ENCODE measurements at places on chromosomes 4 and X.

GRCh38 chr4:16775411-16776154 lies 122.9 kb downstream of the LDB2 start:
- no peak overlapping the region for H3K4me3 ChIP-seq
- no peak overlapping the region for H3K27ac ChIP-seq
- no peak for DNase-seq
- H3K4me1 ChIP-seq = no peaks in the 10 kb centered on the region
- H3K36me3 ChIP-seq = no peaks in the 10 kb centered on the region

- H3K4me3 ChIP-seq = no peak overlapping the region
- H3K27ac ChIP-seq = no peak overlapping the region
- no peaks in the 10 kb centered on the region for H3K36me3 ChIP-seq
- H3K4me1 ChIP-seq = no peaks in the 10 kb centered on the region
Observed at GRCh38 chrX:140342410-140342809, 162.5 kb downstream of the SOX3 start.

GRCh38 chr4:170102426-170102825 lies 12.7 kb upstream of the AADAT start:
- DNase-seq = no peak
- H3K27me3 ChIP-seq = no peaks in the 10 kb centered on the region
- no peak overlapping the region for H3K4me3 ChIP-seq
- H3K4me1 ChIP-seq = peaks cover 2% of the 10 kb centered on the region

DNA sequence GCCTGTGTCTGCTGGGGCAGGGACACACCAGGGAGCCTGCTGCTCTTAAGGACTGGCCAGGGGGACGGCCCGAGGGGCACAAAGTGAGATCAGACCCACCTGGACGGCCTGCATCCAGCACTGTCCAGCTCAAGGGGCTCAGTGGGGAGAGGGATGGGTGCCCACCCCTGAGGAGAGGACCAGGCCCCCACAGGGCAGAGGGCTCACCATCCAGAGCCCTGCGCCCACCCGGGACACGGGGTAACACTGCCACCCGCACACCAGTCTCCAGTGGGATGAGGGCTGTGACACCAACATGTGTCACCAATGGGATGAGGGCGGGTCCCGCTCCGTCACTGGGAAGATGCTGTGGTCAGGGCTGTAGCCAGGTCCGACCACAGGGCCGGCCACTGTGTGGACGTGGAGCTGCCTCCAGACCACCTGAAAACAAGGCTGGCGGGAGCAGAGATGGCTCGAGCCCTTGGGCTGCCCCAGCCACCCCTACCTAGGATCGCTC lies 13.2 kb downstream of the DGKQ start:
- no peak for DNase-seq
- H3K27me3 ChIP-seq = no peaks in the 10 kb centered on the region
- peaks cover 1% of the 10 kb centered on the region for H3K36me3 ChIP-seq
- H3K27ac ChIP-seq = no peak overlapping the region
- no peaks in the 10 kb centered on the region for H3K4me1 ChIP-seq

DNA sequence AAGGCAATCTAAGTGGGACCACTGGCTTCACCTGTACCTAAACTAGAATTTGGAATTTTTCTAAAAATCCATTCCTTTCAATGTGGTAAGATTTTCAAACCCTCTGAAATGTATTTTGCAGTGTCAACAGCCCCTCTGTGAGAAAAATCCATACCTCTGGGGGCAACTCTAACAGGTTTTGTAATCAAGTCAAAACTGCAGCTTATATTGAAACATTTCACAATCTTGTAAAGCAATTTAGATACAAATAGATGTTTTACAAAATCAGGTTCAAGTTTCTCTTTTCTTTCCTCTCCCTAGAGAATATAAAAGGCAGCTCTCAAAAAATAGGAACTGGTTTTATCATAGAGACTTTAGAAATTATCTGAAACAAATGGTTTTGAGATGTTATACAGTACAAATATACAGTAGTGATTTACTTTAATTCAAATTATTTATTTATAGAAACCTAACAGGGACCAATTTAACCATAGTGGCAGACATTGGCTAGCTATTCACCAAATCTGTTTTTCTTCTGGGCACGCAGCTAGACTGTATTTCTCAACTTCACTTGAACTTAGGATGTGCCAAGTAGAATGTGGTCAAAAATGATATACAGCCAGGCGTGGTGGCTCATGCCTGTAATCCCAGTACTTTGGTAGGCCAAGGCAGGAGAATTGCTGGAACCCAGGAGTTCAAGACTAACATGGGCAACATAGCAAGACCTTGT lies 36.3 kb upstream of the SPINK2 start:
- no peak overlapping the region for H3K4me3 ChIP-seq
- H3K4me1 ChIP-seq = no peaks in the 10 kb centered on the region
- no peak overlapping the region for H3K27ac ChIP-seq
- no peak for DNase-seq
- no peaks in the 10 kb centered on the region for H3K27me3 ChIP-seq

- H3K4me3 ChIP-seq = no peak overlapping the region
- H3K27me3 ChIP-seq = no peaks in the 10 kb centered on the region
- DNase-seq = no peak
- H3K36me3 ChIP-seq = no peaks in the 10 kb centered on the region
- H3K4me1 ChIP-seq = no peaks in the 10 kb centered on the region
Observed at GRCh38 chr4:109131559-109131958, 170.9 kb downstream of the COL25A1 start.

GRCh38 chr4:106261980-106262379 lies 54.0 kb downstream of the TBCK start:
- H3K27ac ChIP-seq = no peak overlapping the region
- H3K4me3 ChIP-seq = no peak overlapping the region
- no peak for DNase-seq

DNA sequence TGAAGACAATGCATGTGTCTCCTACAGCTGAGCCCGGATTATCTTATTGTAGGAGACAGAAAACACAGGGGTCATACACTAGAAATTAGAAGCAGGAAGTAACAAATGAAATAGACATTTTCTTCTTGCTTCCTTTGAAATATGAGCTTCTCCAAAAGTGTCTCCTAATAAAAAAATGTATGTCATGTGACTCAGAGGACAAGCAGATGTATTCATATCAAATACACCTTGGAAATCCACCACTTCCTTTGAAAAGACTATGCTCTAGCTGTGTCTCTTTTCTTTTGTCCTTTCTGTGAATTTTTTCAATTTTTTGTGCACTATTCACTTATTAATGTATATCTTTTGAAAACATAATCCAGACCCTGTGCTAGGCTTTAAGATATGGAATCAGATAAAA lies 1906.2 kb downstream of the C4orf33 start:
- H3K36me3 ChIP-seq = no peaks in the 10 kb centered on the region
- H3K4me3 ChIP-seq = no peak overlapping the region
- no peak overlapping the region for H3K27ac ChIP-seq
- H3K4me1 ChIP-seq = no peaks in the 10 kb centered on the region
- no peaks in the 10 kb centered on the region for H3K27me3 ChIP-seq

- H3K36me3 ChIP-seq = peaks cover 7% of the 10 kb centered on the region
- DNase-seq = peak; percentile 81
- H3K27me3 ChIP-seq = peaks cover 2% of the 10 kb centered on the region
- no peak overlapping the region for H3K4me3 ChIP-seq
- H3K4me1 ChIP-seq = peaks cover 26% of the 10 kb centered on the region
- H3K27ac ChIP-seq = no peak overlapping the region
Observed at GRCh38 chr4:47839259-47839658, 1.4 kb upstream of the CORIN start.

- no peaks in the 10 kb centered on the region for H3K36me3 ChIP-seq
- H3K4me1 ChIP-seq = no peaks in the 10 kb centered on the region
- H3K27ac ChIP-seq = no peak overlapping the region
- no peak for DNase-seq
Observed at GRCh38 chr4:820230-821172, 5.4 kb downstream of the CPLX1 start.

DNA sequence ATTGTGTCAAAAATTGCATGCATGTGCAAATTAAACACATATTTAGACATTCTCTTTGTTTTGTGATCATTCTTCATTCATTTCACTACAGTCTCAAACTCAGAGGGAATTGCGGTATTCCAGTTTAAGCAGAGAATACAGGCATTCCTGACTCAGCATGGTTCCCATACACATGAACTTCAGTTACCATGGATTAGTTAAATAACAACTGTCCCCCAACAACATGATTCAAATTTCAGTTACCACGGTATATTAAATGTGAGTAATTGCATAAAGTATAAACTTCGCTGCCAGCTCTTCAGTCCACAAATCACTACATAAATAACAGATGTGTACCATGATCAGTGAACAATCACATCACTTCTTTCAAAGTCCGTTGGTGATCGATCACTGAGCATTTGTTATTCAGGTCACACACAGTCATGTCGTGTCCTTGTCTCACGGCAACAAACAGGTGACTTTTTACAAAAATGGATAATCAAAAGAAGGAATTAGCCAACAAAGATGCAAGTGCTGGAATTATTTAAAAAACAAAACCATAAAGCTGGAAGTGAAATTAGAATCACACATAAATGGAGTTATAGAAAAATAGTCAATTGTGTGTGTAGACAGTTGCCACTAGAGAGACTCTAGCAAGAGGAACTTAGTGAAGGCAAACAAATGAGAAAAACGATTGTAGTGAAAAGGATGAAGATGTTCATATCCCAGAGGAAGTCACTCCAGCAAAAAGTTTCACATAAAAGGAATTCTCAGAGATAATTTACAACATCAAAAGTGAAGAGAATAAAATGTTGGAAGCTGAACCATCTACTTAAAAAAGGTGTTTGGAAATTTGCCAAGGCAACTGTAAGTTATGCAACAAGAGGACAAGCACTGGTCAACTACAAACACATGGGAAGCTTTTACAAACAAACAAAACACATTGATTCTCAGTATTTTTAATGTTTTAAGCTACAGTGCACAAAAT lies 138.6 kb upstream of the SMARCAD1 start:
- H3K27ac ChIP-seq = no peak overlapping the region
- no peak overlapping the region for H3K4me3 ChIP-seq
- no peak for DNase-seq
- H3K27me3 ChIP-seq = no peaks in the 10 kb centered on the region
- no peaks in the 10 kb centered on the region for H3K4me1 ChIP-seq

GRCh38 chrX:149650162-149650561 lies 18.6 kb upstream of the TMEM185A start:
- no peaks in the 10 kb centered on the region for H3K36me3 ChIP-seq
- no peaks in the 10 kb centered on the region for H3K27me3 ChIP-seq
- DNase-seq = no peak
- H3K4me1 ChIP-seq = no peaks in the 10 kb centered on the region
- no peak overlapping the region for H3K4me3 ChIP-seq
- H3K27ac ChIP-seq = no peak overlapping the region

GRCh38 chrX:152044383-152044782 lies 69.9 kb upstream of the GABRE start:
- no peaks in the 10 kb centered on the region for H3K27me3 ChIP-seq
- no peaks in the 10 kb centered on the region for H3K4me1 ChIP-seq
- no peaks in the 10 kb centered on the region for H3K36me3 ChIP-seq
- no peak for DNase-seq

DNA sequence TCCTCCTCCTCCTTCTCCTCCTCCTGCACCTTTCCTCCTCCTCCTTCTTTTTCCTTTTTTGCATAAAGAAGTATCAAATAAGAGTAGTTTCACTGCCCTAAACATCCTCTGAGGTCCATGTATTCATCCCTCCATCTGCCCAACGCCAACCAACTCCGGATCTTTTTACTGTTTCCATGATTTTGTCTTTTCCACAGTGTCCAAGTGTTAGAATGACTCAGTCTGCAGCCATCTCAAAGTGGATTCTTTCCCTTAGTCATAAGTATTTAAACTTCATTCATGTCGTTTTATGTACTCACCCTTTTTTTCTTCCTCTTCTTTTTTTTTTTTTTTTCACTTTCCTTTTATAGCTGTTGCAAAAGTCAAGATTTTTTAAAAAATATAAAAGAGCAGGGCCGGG lies 12.9 kb downstream of the CSF2RA start:
- no peak overlapping the region for H3K27ac ChIP-seq
- no peak overlapping the region for H3K4me3 ChIP-seq
- H3K27me3 ChIP-seq = peaks cover 6% of the 10 kb centered on the region
- no peaks in the 10 kb centered on the region for H3K36me3 ChIP-seq

- peaks cover 4% of the 10 kb centered on the region for H3K27me3 ChIP-seq
- H3K27ac ChIP-seq = no peak overlapping the region
- no peak overlapping the region for H3K4me3 ChIP-seq
- no peak for DNase-seq
- no peaks in the 10 kb centered on the region for H3K36me3 ChIP-seq
Observed at GRCh38 chr4:73701116-73701515, 39.3 kb upstream of the CXCL8 start.

GRCh38 chr4:77819843-77820648 lies 878 bp upstream of the CNOT6L start:
- peak overlapping the region; percentile 97 for H3K27ac ChIP-seq
- H3K27me3 ChIP-seq = no peaks in the 10 kb centered on the region
- peaks cover 38% of the 10 kb centered on the region for H3K36me3 ChIP-seq
- peak overlapping the region; percentile 99 for H3K4me3 ChIP-seq
- peaks cover 46% of the 10 kb centered on the region for H3K4me1 ChIP-seq
- peak; percentile 98 for DNase-seq

GRCh38 chr4:20091781-20092180 lies 159.9 kb upstream of the SLIT2 start:
- no peak for DNase-seq
- no peak overlapping the region for H3K27ac ChIP-seq
- H3K36me3 ChIP-seq = no peaks in the 10 kb centered on the region
- H3K4me1 ChIP-seq = no peaks in the 10 kb centered on the region

DNA sequence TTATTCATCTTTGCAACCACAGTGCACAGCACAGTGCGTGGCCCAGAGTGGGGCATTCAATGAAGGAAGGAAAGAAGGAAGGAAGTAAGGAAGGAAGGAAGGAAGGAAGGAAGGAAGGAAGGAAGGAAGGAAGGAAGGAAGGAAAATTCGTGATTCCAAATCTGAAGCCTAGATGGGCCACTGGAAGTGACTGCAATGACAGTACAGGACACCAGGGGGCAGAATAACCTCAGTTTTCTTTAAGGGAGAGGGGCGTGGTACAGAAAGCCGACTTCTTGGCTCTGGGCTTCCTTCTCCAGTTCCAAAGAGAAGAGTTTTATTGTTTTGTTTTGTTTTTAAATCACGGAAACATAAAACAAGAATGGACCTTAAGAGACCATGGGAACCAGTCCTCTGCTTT lies 47.8 kb downstream of the APLN start:
- H3K4me3 ChIP-seq = no peak overlapping the region
- no peaks in the 10 kb centered on the region for H3K36me3 ChIP-seq
- H3K27ac ChIP-seq = peak overlapping the region; percentile 48
- H3K27me3 ChIP-seq = no peaks in the 10 kb centered on the region

DNA sequence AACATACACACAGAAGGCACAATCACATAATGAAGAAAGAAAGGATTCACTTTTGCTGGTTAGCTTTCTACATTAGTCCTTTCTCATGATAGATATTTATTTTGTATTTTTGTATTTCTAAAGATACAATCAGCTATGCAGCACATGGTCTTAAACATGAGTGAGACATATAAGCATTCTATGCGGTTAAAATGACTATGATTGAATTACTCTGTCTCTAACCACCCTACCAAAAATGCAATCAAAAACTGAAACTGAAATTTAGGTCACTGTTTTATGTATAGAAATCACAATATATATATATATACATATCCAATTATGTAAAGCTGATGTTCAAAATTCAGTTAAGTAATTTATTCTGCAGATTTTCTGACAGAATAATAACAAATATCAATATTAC lies 21.9 kb downstream of the CXXC4 start:
- no peaks in the 10 kb centered on the region for H3K36me3 ChIP-seq
- H3K27me3 ChIP-seq = no peaks in the 10 kb centered on the region
- no peak overlapping the region for H3K4me3 ChIP-seq
- no peak for DNase-seq
- no peak overlapping the region for H3K27ac ChIP-seq
- no peaks in the 10 kb centered on the region for H3K4me1 ChIP-seq
